Activated CD4-positive, alpha-beta T cell treated with anti-CD3 and anti-CD28 coated beads, Interleukin-2, amount 10 ng/mL, durations not matched to agents 24 days and 14 days (primary cell): ENCODE measurements at places on chromosomes 4 and X. TPM values are rescaled to one million over a fixed set of nuclear protein-coding genes. Genes with fewer than 3 reads are reported as not detected.

The LUZP4 gene
- total RNA-seq = not detected in 2 replicates

The RAB33A gene
- total RNA-seq = 20.6 and 21.0 TPM in 2 replicates

GRCh38 chr4:126907389-126907788, 725.4 kb upstream of the INTU start:
- DNase-seq = no peak

DNA sequence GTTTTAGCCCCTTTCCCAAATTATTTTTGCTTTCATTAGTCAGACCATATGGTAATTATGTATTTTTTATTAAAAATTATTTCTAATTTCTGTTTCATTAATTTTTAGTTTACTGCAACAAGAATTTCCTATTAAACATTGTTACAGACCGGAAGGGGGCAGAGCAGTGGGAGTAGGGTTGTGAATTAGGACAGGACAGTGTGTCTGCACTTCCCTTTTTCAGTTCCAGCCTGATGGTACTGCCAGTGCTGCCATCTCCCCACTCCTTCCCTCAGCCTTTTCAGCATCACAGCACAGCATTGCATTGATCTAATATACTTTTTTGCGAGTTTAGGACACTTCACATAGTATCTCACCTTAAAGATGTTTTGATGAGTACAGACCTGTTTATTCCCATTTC, 76.5 kb downstream of the STIM2 start:
- no peak for DNase-seq

DNA sequence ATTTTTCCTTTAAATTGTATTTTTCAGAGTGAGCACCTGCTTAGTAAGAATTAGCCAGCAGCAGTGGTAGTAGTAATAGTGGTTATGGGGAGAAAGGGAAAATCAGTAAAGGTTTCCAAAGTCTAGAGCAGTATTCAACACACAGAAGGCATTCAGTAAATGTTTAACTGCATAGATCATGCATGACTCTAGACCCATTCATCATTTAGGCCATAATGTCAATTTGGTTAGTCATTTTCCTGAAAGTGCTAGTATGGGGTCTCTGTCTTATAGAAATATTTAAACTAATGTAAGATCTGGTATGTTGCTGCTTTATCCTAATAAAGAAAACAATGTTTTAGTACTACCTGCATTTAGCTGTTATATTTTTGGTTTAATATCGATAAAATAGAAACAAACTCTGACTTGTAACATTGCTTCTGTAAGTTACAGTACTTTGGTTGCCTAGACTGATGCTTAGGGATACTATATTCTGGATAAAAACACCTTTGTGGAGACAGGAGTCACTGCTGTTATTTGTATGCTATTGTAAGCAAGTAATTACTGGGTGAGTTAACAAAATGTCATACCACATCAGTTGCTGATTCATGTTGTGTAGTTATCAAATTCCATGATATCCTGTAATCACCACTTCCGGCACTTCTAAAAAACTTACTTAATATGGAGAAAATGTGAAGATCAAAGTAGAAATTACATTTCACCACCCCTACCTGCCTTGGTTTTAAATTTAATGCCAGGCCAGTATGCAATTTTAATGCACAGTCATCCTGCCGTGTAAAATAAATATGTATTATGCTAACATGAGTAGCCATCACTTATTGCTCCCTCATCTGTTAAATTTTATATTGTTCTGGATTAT, 115.8 kb upstream of the BMPR1B start:
- no peak for DNase-seq

DNA sequence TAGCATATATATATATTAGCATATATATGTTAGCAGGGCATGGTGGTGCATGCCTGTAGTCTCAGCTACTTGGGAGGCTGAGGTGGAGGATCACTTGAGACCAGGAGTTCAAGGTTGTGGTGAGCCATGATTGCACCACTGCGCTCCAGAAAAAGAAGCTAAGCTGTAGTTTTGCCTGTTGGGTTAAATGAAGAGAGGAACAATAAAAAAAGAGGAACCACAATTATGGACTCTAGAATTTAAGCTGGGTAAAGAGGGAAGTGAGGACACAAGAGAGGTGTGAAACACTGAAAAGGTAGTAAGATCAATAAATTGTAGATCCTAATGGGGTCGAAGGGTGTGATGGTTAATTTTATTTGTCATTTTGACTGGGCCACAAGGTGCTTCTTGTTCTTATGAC, 40.5 kb upstream of the HSD17B10 start:
- DNase-seq = no peak
